ENCODE measurements at places on chromosomes 3 and 15. TPM values are rescaled to one million over a fixed set of nuclear protein-coding genes. Genes with fewer than 3 reads are reported as not detected.

Gene CD200R1
- total RNA-seq = 0.67 TPM

GRCh38 chr3:2938711-2939110 lies 171.5 kb downstream of the IL5RA start:
- H3K27ac ChIP-seq = no peak overlapping the region
- no peaks in the 10 kb centered on the region for H3K4me1 ChIP-seq
- no peak for DNase-seq
- no peaks in the 10 kb centered on the region for H3K27me3 ChIP-seq

GRCh38 chr3:13261892-13262291 lies 158.2 kb downstream of the NUP210 start:
- H3K27me3 ChIP-seq = peaks cover 4% of the 10 kb centered on the region
- no peak for DNase-seq
- H3K36me3 ChIP-seq = no peaks in the 10 kb centered on the region
- H3K27ac ChIP-seq = no peak overlapping the region
- no peaks in the 10 kb centered on the region for H3K4me1 ChIP-seq

DNA sequence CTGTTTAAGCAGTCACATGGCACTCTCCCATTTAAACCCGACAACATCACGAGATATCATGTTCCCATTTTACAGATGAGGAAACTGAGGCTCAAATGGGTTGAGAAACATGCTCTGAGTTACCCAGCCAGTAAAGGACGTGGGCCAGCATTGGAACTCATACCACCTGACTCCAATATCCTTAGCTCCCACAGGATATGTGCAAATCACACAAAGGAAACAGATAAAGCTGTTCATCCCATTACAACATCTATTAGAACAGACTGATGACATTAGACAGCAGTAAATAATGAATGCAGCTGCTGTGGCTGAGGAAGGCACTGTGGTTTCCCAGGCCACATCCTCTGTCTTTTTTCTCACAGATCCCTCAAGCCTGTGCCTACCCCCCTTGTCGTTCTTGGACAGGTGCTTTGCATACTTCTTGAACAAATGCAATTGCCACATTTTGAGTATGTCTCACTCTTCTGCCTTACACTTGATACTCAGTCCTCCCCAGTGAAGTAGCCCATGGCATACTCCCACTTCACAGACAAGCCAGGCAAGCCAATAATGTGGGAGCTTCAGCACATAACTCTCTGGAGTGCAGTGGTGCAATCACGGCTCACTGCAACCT lies 17.7 kb downstream of the FRMD4B start:
- no peaks in the 10 kb centered on the region for H3K4me1 ChIP-seq
- H3K4me3 ChIP-seq = no peak overlapping the region
- H3K36me3 ChIP-seq = no peaks in the 10 kb centered on the region
- no peak overlapping the region for H3K27ac ChIP-seq

DNA sequence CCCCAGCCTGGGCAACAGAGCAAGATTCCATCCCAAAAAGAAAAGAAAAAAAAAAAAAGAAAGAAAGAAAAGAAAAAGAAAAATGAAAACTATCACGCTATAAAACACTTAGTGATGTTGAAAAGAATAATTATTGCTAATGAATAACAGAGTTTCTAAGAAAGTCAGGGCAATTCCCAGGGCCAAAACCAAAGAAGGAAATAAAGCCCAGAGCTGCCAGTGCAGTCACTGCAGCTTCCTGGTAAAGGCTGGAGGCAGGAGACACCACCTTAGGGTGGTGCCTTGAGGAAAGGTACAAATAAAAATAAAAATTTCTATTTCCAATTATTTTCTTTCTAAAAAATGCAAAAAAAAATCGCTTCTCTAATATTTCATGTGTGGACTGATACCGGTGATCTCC lies 19.7 kb upstream of the UACA start:
- H3K4me3 ChIP-seq = no peak overlapping the region
- peaks cover 22% of the 10 kb centered on the region for H3K4me1 ChIP-seq
- no peaks in the 10 kb centered on the region for H3K27me3 ChIP-seq
- DNase-seq = no peak
- H3K36me3 ChIP-seq = no peaks in the 10 kb centered on the region

DNA sequence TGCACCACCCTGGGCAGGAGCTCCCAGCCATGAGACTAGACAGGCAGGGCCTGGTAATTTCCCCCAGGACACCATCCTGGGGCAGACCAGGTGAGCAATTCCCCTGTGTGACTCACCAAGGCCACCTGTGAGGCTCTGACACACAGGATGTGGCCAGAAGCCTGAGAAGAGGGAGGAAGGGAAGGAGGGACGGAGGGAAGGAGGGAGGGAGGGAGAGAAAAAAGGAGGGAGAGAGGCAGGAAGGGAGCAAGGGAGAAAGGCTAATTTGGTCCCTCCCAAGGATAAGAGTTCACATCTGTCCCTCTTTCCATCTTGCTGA lies 25.9 kb downstream of the WNT7A start:
- no peak overlapping the region for H3K4me3 ChIP-seq
- H3K27ac ChIP-seq = no peak overlapping the region
- peaks cover 26% of the 10 kb centered on the region for H3K4me1 ChIP-seq
- H3K27me3 ChIP-seq = no peaks in the 10 kb centered on the region
- DNase-seq = no peak

Gene OSTN
- not detected for total RNA-seq

Gene AHSG
- total RNA-seq = not detected

GRCh38 chr3:127002195-127003174 lies 19.6 kb downstream of the PLXNA1 start:
- no peaks in the 10 kb centered on the region for H3K36me3 ChIP-seq
- peak overlapping the region; percentile 87 for H3K27ac ChIP-seq
- DNase-seq = peak; percentile 86
- H3K27me3 ChIP-seq = no peaks in the 10 kb centered on the region
- H3K4me1 ChIP-seq = peaks cover 37% of the 10 kb centered on the region
- no peak overlapping the region for H3K4me3 ChIP-seq

GRCh38 chr3:123688241-123688747 lies 103.4 kb upstream of the HACD2 start:
- no peak overlapping the region for H3K4me3 ChIP-seq
- H3K27ac ChIP-seq = peak overlapping the region; percentile 87
- no peaks in the 10 kb centered on the region for H3K27me3 ChIP-seq
- DNase-seq = peak; percentile 96

Gene BDH1
- 0.96 TPM for total RNA-seq

Gene IQCF6
- not detected for total RNA-seq

- H3K36me3 ChIP-seq = no peaks in the 10 kb centered on the region
- peaks cover 13% of the 10 kb centered on the region for H3K4me1 ChIP-seq
- peak overlapping the region; percentile 69 for H3K4me3 ChIP-seq
- peak; percentile 36 for DNase-seq
These were observed 455 bp upstream of the ABHD17C start for GRCh38 chr15:80694611-80695098.

Gene C3orf49
- total RNA-seq = not detected

GRCh38 chr15:91279486-91279885 lies 179.4 kb downstream of the SV2B start:
- no peaks in the 10 kb centered on the region for H3K36me3 ChIP-seq
- H3K27ac ChIP-seq = no peak overlapping the region
- H3K27me3 ChIP-seq = no peaks in the 10 kb centered on the region
- no peak for DNase-seq
- no peaks in the 10 kb centered on the region for H3K4me1 ChIP-seq

Gene IL17RC
- 23.9 TPM for total RNA-seq

DNA sequence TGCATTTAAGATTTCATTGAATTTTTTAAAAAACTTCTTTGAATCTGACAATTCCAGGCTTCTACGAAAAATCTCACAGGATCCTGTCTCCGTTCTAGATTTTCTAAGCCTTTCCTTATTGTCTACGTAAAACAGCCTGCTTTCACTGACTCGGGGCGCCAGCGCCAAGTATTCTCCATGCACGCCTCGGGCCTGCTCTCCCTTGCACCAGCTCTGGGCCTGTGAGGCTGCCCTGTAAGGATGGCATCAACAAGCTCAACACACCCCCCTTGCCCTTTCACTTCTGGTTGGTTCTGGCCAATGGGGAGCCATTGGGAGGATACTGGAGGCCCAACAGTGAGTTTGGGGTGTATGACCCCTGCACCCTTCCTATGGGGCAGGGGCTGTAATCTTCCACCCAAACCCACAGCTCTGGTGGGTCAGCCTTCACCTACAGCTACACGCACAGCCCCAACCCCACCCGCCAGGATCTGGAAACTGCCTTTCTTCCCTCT lies 47.8 kb downstream of the SLC41A3 start:
- no peaks in the 10 kb centered on the region for H3K27me3 ChIP-seq
- H3K4me1 ChIP-seq = no peaks in the 10 kb centered on the region
- DNase-seq = no peak
- no peak overlapping the region for H3K4me3 ChIP-seq

DNA sequence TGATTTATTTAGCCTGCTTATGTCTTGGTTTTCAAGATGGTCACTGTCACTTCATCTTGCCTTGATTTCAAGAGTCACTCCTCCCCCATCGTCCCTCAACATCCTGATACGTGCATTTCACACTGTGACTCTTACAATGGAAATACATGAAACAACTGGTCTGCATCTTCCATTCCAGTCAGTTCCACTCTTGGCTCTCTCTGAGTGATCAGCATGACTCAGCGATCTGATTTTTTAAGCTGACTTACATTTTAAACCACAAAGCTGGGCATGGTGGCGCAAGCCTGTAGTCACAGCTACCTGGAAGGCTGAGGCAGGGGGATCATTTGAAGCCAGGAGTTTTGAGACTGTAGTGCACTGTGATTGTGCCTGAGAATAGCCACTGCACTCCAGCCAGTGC lies 271.2 kb upstream of the ROPN1 start:
- no peak overlapping the region for H3K4me3 ChIP-seq
- peak overlapping the region; percentile 8 for H3K27ac ChIP-seq
- peaks cover 39% of the 10 kb centered on the region for H3K4me1 ChIP-seq

Gene PGBD4
- total RNA-seq = 1.4 TPM

- H3K27me3 ChIP-seq = no peaks in the 10 kb centered on the region
- no peak for DNase-seq
- H3K27ac ChIP-seq = no peak overlapping the region
- no peaks in the 10 kb centered on the region for H3K4me1 ChIP-seq
These were observed 32.3 kb downstream of the TSPAN3 start for GRCh38 chr15:77038312-77039216.

DNA sequence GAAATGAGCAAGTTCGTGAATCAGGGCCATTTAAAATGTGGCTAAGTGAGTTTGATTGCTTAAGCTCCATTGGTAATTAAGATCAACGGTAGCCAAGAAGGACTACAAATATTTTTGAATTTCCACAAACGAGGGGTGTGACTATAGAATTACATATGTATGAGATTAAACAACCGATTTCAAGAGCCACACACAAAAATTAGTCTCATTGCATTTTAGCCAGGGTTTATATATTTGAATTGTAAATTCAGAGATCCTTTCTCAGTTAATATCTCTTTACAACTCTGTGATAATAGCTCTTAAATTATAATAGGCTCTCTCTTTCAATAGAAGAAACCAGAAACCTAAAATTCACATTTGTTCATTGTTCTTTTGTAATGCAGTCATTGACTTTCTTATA lies 325.6 kb upstream of the ICE2 start:
- H3K4me1 ChIP-seq = peaks cover 13% of the 10 kb centered on the region
- no peaks in the 10 kb centered on the region for H3K27me3 ChIP-seq
- H3K36me3 ChIP-seq = no peaks in the 10 kb centered on the region
- H3K4me3 ChIP-seq = no peak overlapping the region

DNA sequence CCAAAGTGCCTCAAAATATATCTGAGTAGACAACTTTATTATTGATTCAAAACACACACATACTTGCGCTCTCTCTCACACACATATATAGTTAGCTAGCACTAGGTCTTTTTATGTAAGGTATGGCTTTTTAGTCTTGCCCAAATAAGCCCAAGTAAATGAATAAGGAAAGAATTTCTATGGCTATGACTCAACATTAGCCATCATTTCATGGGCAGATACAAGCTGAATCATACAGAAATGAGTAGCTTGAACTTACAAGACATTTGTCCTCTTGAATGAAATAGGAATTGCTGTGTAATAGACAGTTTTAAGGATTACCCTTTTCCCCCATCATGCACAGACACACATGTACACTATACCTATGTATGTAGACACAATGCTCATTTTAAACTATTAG lies 4.9 kb downstream of the CADPS start:
- H3K36me3 ChIP-seq = no peaks in the 10 kb centered on the region
- H3K27ac ChIP-seq = peak overlapping the region; percentile 52
- no peak overlapping the region for H3K4me3 ChIP-seq
- no peaks in the 10 kb centered on the region for H3K27me3 ChIP-seq

GRCh38 chr3:151262871-151263525 lies 15.3 kb downstream of the P2RY14 start:
- DNase-seq = no peak
- H3K4me3 ChIP-seq = no peak overlapping the region
- H3K27ac ChIP-seq = no peak overlapping the region
- H3K4me1 ChIP-seq = no peaks in the 10 kb centered on the region
- no peaks in the 10 kb centered on the region for H3K36me3 ChIP-seq

Gene DPPA2
- total RNA-seq = 0.48 TPM

DNA sequence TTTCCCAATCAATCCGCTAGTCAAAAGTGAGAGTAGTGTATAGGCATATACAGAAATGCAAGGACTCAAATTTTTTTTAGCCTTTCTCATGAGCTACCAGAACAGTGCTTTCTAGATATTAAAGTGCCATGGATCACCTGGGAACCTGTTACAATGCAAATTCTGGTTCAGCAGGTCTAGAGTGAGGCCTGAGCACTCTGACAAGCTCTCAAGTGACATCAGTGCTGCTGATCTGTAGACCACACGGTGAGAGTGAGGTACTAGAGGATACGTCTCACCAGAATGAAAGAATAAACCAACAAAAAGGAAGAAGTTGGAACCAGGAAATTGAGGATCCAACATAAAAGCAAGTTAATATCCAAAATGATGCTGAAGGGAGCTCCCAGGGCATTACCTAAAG lies 16.0 kb upstream of the PLA2G4D start:
- H3K27ac ChIP-seq = no peak overlapping the region
- H3K36me3 ChIP-seq = no peaks in the 10 kb centered on the region
- no peak overlapping the region for H3K4me3 ChIP-seq
- peaks cover 28% of the 10 kb centered on the region for H3K27me3 ChIP-seq
- no peaks in the 10 kb centered on the region for H3K4me1 ChIP-seq

- H3K27ac ChIP-seq = no peak overlapping the region
- H3K4me3 ChIP-seq = no peak overlapping the region
- peaks cover 57% of the 10 kb centered on the region for H3K36me3 ChIP-seq
- no peak for DNase-seq
- no peaks in the 10 kb centered on the region for H3K27me3 ChIP-seq
These were observed 65.0 kb downstream of the AAGAB start for GRCh38 chr15:67189326-67190051.

Gene SH3GL3
- total RNA-seq = 2.7 TPM

- H3K27me3 ChIP-seq = peaks cover 28% of the 10 kb centered on the region
- H3K4me3 ChIP-seq = no peak overlapping the region
- no peak overlapping the region for H3K27ac ChIP-seq
- peaks cover 6% of the 10 kb centered on the region for H3K4me1 ChIP-seq
These were observed 44.0 kb downstream of the RHCG start for GRCh38 chr15:89452330-89452836.
